Activated naive CD4-positive, alpha-beta T cell treated with anti-CD3 and anti-CD28 coated beads for 36 hours (primary cell): ENCODE measurements at places on chromosomes 7 and 10.
A peak's percentile ranks its signal among the peaks of the same experiment; 100 is the strongest.

DNA sequence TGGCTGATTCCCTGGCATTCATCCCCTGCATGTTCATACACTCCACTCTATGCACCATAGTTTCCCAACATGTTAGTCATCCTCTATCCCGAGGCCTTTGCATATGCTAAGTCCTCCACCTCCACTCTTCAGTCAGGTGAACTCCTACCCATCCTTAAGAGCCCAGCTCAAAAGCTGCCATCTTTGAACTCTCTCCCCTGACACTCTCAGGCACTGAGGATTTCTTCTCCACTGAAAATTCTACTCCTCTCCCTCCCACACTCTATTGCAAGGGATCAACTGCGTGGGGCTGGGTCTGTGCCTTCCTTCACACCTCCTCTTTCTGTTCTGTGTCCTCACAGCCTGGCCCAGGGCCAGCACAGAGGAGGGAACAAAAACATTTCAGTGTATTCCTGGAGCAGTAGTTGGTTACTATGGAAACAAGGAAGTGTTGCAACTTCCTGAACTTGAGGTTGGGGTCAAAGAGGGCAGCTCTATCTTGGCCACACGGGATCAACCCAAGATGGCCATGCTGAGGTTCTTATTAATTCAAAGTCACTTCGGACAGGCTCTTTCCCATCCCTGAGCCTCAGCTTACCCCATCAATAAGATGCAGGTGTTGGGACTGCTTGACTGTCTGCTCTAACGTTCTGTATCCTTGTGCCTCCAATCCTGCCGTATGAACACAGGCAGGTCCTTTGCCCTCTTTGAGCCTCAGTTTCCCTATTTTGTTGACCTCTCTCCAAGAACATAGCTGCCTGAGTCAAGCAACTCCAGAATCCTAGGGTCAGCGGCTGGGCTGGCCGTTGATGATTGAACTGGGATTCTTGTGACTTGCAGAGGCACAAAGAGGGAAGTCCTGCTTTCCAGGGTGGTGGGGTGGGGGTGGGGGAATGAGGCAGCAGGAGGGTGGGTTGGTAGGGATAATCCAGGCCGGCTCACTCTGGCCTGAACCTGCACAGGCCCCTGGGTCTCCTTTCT lies 15.5 kb downstream of the ZMIZ1 start:
- peak; percentile 50 for DNase-seq

DNA sequence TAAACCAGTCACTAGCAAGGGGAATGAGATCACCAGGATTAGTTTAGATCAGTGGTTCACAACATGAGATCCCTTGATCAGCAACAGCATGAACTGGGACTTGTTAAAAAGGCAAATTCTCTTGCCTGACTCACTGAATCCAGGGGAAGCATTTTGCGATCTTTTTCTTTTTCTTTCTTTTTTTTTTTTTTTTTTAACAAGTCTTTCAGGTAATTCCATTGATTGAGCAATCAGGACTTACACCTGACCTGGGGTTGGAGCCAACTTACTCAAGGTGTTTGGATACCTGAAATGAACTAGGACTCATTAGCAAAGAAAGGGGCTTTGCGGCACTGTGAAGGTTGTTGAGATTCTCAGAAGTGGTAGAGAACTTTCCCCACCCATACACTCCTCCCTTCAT lies 47.1 kb upstream of the PRR15 start:
- DNase-seq, result no peak

DNA sequence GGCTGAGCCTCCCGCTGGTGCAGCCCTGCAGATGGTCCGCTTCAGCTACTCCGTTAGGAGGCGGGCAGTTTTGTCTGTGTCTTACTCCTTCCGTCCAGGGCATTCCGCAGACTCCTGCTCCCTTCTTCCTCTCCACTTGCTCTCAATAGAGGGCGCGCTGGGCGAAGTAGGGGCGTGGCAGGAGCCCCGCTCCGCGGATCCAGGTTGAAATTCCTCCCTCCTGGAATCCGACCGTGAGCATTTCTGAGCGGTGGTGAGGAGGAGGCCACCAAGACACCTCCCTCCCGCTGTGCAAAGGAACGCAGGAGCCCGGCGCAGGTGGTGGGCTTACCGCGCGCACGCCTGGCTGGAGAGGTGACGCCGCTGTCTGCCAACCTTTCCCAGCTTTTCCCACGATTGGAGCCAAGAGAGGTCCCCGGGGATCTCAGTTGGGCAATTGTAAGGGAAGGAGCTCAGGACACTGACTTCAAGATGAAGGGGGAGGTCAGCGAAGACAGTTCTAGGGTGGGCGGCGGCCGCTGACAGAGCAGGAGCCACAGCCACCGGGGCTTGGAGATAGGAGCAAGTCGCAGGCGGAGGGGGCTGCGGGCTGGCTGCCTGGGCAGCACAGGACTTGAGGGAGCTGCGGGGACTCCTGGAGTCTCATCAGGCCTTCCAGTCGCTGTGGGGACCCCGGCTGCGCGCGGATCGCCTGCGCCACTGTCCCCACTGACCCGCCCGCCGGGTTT lies 1011.3 kb downstream of the XPNPEP1 start:
- no peak for DNase-seq

GRCh38 chr10:28281726-28282315 lies 21.0 kb downstream of the MPP7 start:
- DNase-seq, result no peak

DNA sequence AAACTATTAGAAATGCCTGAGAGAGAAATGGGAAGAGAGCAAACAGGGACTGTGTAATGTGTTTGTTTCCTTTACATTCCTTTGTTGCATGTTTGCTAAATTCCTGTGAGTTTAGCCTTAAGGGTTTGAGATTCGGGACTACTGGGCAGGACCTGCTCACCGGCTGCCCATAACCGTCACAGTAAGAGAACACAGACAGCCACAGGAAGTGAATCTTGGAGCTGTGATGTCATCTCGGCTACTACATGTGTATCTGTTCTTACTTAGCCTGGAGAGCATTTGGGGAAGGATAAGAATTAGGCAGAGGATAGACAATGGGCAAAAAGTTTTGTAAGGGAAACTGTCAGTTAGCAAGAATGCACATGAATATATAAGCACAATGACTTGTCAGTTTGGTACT lies 485.1 kb upstream of the KLF6 start:
- no peak for DNase-seq

DNA sequence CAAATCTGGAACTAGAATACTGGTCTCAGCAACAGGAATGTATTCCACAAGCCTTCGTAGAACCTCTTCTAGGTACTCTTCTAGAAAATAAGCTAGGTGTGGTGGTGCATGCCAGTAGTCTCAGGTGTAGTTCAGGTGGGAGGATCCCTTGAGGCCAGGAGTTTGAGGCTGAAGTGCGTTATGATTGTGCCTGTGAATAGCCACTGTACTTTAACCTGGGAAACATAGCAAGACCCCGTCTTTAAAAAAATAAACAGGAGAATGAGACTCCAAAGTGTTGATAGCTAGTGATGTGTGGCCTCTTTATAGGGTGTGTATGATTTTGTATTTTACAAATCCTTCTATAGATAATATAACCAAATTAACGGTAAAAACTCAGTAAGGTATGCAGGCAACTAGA lies 1.5 kb upstream of the ZNF775 start:
- DNase-seq, result no peak

GRCh38 chr7:55977831-55978230 lies 13.4 kb downstream of the NIPSNAP2 start:
- no peak for DNase-seq

- DNase-seq, result no peak
Observed at GRCh38 chr10:76435157-76435556, 1003.7 kb downstream of the LRMDA start.

DNA sequence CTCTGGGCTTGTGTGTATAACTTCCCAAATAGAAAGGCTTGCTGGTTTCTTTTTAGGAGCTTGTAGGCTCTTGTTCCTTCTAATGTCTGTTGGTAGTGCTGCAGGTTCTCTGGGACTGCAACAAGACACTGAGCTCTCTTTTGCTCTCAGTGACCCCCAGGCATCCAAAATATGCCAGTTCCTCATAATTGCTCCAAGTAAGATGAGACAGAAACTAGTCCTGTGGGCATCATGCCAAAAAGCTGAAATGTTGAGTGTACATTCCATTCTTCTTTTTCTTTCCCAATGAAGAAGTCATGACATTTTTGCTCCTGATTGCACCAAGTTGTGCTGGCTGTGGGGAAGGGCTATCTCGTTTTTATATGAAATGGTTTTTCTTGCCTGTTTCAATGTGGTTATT lies 7.1 kb upstream of the BTBD16 start:
- DNase-seq, result no peak

- no peak for DNase-seq
Observed at GRCh38 chr7:88688222-88688621, 71.3 kb upstream of the ZNF804B start.

DNA sequence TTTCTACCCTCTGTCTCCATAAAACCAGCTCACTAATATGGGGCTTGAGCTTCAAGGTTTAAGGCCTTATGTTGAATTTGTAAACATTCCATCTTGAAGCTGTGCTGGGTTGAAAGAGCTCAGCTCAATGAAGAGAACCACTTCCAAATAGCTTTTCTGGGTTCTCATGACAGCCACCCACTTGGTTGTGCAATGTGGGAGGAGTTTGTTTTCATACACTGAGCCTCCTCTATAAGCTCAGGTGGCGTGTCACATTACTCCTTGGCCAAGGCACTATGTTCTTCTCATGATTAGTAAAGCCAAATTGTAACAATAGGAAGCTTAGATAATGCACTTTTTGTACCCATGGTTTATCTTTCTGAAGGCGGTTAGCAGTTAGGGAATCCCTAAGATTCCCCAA lies 265.6 kb downstream of the PTEN start:
- no peak for DNase-seq

DNA sequence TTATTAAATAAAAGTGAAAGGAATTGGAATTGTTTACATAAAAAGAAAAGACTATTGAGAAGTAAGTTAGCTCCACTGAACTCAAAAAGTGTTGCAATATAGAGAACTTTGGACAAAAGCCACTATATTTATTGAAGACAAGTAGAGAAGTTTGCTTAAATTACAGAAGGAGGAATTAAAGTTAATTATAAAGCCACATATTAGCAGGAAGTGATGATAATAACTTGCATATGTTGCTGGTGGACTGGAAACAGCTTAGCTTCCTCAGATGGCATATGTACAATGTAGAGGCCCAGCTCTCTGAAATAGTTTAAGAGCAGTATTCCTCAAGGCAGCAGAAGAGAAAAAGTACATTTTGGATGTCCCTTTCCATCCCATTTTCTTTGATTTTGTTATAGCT lies 400.7 kb downstream of the GATA3 start:
- no peak for DNase-seq

- DNase-seq, result no peak
Observed at GRCh38 chr10:52755297-52756062, 17.1 kb downstream of the MBL2 start.

DNA sequence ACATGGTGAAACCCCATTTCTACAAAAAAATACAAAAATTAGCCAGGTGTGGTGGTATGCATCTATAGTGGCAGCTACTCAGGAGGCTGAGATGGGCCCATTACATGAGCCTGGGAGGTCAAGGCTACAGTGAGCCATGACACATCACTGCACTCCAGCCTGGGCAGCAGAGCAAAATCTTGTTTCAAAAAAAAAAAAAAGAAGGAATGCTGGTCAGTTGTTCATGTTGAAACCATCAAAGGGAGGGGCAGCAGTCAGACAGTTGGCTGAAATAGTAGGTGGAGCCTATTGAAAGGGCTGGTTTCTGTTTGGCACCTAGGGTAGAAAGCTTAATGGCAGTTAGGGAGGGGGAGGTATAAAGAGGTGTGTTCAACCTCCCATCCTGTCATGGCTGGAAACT lies 323.0 kb downstream of the GALNT17 start:
- DNase-seq, result no peak

- no peak for DNase-seq
Observed at GRCh38 chr7:135932131-135932530, 45.0 kb downstream of the MTPN start.

DNA sequence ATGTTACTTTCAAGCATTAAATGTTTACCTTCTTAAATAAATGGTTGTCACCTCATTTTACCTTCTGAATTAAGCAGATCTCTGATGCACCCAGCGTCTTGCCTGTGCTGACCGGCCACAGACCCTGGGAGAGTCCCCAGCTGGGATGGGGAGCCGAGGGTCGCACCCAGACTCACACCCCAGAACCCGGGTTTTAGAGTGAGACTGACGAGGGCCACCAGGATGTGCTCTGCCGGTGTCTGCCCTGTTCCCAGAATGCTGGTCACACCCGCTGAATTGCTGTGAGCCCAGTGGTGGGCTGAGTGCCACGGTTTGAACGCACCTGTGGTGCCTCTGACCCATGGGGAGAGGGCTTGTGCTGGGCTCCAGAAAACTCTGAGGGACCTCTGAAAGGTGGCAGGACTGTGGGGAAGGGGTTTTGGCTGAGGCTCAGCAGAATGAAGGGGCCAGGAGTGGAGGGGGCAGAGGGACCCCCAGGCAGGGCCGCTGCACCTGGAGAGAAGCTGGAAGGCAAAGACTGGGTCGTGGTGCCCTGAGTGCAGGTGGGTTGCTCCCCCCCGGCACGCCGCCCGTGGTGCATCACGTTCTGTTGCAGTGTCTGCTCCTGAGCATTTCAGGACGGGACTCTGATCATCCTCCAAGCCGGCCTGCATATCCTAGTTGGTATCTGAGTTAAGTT lies 39.2 kb downstream of the INPP5A start:
- no peak for DNase-seq

GRCh38 chr10:13784067-13784466 lies 197.3 kb downstream of the PRPF18 start:
- no peak for DNase-seq

GRCh38 chr10:119502209-119502608 lies 40.3 kb downstream of the RGS10 start:
- peak; percentile 93 for DNase-seq

GRCh38 chr10:36591436-36591835 lies 534.0 kb upstream of the ANKRD30A start:
- DNase-seq, result no peak

DNA sequence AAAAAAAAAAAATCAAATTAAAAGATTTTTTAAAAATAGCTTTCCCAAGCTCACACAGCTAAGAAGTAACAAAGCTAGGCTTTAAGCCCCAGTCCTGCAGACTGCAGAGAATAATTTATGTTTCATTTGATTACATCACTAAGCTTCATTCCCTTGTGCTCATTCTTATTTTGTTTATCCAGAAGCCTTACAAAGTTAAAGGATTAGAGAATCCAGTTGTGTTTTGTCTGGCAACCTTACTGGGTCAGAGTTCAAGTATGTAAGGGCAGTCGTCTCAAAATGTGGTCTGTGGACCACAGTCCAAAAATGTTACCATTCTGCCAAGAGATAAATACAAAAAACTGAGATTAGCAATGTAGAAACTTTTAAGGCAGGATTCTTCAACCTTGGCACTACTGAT lies 32.1 kb upstream of the EZH2 start:
- no peak for DNase-seq

GRCh38 chr10:44397476-44398225 lies 12.8 kb upstream of the CXCL12 start:
- no peak for DNase-seq

- no peak for DNase-seq
Observed at GRCh38 chr7:94289071-94289470, 105.6 kb upstream of the COL1A2 start.

- peak; percentile 8 for DNase-seq
Observed at GRCh38 chr10:131899695-131900349, 986 bp upstream of the PPP2R2D start.

GRCh38 chr7:105130580-105130979 lies 116.6 kb downstream of the KMT2E start:
- DNase-seq, result no peak

- peak; percentile 93 for DNase-seq
Observed at GRCh38 chr7:102425639-102426267, 7.6 kb upstream of the ORAI2 start.
